ENCODE measurements at places on chromosomes 6 and 20. TPM values are rescaled to one million over a fixed set of nuclear protein-coding genes. Genes with fewer than 3 reads are reported as not detected.

GRCh38 chr20:17491488-17491887 is 39.7 kb downstream of the BFSP1 start:
- no peak for DNase-seq
- H3K27me3 ChIP-seq: no peaks in the 10 kb centered on the region
- H3K4me1 ChIP-seq: no peaks in the 10 kb centered on the region
- H3K27ac ChIP-seq: no peak overlapping the region
- H3K36me3 ChIP-seq: no peaks in the 10 kb centered on the region

GRCh38 chr6:105493736-105494135 is 90.9 kb upstream of the PREP start:
- H3K27me3 ChIP-seq: no peaks in the 10 kb centered on the region
- H3K36me3 ChIP-seq: no peaks in the 10 kb centered on the region
- no peak for DNase-seq
- no peaks in the 10 kb centered on the region for H3K4me1 ChIP-seq
- no peak overlapping the region for H3K27ac ChIP-seq

PDYN gene
- total RNA-seq: not detected

- no peaks in the 10 kb centered on the region for H3K27me3 ChIP-seq
- no peaks in the 10 kb centered on the region for H3K4me1 ChIP-seq
- H3K27ac ChIP-seq: no peak overlapping the region
- no peaks in the 10 kb centered on the region for H3K36me3 ChIP-seq
- DNase-seq: no peak
Observed at GRCh38 chr6:117818449-117818848, 88.6 kb upstream of the SLC35F1 start.

DNA sequence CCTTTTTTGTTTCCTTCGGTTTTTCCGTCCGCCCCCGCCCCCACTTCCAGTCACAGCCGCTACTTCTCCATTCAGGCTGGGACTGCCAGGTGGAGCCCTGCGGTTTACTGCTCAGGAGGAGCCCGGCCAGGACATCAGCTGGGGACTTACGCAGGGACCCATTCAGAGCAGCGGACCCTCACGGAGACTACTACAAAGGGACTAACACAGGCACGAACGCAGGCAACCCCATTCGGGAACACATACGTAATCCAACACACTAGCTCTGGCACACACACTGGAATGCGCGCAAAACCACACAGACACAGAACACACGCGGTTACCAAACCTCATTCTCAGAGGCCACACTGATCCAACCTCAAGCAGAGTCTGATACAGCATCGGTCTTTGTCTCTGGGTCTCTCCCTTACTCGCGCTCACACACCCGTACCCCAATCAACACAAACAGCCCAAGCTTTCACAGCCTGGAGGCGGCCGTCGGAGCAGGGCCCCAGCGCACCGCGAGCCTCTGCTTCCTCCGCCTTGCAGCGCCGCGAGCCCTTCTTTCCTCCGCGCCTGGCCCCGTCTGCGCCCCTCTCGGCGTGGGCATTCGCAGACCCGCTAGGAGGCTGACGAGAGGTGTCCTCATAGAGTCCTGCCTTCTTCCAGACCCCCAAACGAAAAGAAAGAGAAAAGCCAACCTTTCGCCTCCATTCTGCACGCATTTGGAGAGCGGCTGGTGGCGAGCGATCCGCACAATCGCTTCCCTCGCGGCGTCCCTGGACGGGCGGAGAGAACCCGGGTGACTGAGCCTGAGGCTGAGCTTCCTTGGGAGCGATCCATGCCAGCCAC is 1.1 kb upstream of the SLC32A1 start:
- H3K27ac ChIP-seq: no peak overlapping the region
- H3K27me3 ChIP-seq: peaks cover 53% of the 10 kb centered on the region
- no peak for DNase-seq
- H3K4me3 ChIP-seq: no peak overlapping the region
- no peaks in the 10 kb centered on the region for H3K36me3 ChIP-seq
- no peaks in the 10 kb centered on the region for H3K4me1 ChIP-seq

DNA sequence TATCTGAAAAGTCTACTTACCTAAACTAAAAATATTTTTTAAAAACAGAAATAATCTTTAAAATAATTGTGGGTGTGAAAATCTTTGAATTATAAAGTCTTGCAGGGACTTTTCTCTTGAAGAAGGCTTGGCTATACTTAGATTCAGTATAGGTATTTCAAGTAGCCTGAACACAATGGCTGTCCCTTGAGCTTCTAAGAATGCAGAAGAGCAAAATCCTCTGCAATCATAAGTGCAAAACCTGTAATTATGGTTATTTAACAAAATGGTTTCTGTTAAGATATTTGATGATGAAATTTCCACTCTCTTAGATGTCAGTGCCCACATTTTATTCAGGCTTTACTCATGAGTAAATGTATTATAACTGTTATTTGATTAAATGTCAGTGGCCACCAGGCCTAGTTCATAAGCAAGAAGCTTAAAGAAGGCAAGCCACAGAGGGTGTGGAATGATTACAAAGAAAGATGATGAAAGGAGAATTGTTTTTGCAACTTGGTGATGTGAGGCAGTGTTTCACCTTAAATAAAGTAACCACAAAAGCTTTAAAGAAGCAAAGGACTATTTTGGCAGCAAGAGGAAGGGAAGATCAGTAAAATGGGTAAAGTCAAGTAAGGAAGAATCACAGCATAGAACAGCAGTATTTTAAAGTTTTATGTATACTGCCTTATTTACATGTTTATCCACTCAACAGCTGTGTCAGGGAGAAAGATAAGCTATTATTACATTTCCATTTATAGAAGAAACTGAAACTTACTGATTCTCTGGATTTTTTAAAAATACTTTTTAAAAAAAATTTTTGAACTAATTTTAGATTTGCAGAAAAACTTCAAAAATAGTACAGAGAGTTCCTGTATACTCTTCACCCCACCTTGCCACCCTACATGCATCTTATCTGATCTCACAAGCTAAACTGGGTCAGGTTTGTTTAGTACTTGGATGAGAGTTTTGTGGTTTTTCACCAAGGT is 351.2 kb upstream of the RUNX2 start:
- no peaks in the 10 kb centered on the region for H3K4me1 ChIP-seq
- no peak for DNase-seq
- no peaks in the 10 kb centered on the region for H3K27me3 ChIP-seq

- H3K4me3 ChIP-seq: peak overlapping the region; percentile 73
- H3K27ac ChIP-seq: peak overlapping the region; percentile 86
- no peaks in the 10 kb centered on the region for H3K36me3 ChIP-seq
- no peaks in the 10 kb centered on the region for H3K4me1 ChIP-seq
- H3K27me3 ChIP-seq: no peaks in the 10 kb centered on the region
- peak; percentile 11 for DNase-seq
Observed at GRCh38 chr6:146543940-146544615, 445 bp downstream of the RAB32 start.

DNA sequence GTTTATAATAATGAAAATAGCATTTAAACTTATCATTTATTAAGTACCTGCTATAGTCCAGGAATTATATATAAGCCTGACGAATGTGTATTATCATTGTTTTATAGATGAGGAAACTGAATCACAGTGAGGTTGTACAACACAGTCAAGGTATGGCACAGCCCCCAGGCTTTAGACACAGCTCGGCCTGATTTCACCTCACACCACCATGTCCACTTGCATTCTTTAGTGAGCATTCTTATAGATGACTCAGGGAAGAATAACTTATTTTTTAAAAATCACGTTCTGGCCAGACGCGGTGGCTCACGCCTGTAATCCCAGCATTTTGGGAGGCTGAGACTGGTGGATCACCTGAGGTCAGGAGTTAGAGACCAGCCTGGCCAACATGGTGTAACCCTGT is 289.0 kb downstream of the SYNE1 start:
- H3K4me1 ChIP-seq: no peaks in the 10 kb centered on the region
- DNase-seq: no peak
- H3K36me3 ChIP-seq: no peaks in the 10 kb centered on the region

VNN1 gene
- total RNA-seq: 0.34 TPM

DNA sequence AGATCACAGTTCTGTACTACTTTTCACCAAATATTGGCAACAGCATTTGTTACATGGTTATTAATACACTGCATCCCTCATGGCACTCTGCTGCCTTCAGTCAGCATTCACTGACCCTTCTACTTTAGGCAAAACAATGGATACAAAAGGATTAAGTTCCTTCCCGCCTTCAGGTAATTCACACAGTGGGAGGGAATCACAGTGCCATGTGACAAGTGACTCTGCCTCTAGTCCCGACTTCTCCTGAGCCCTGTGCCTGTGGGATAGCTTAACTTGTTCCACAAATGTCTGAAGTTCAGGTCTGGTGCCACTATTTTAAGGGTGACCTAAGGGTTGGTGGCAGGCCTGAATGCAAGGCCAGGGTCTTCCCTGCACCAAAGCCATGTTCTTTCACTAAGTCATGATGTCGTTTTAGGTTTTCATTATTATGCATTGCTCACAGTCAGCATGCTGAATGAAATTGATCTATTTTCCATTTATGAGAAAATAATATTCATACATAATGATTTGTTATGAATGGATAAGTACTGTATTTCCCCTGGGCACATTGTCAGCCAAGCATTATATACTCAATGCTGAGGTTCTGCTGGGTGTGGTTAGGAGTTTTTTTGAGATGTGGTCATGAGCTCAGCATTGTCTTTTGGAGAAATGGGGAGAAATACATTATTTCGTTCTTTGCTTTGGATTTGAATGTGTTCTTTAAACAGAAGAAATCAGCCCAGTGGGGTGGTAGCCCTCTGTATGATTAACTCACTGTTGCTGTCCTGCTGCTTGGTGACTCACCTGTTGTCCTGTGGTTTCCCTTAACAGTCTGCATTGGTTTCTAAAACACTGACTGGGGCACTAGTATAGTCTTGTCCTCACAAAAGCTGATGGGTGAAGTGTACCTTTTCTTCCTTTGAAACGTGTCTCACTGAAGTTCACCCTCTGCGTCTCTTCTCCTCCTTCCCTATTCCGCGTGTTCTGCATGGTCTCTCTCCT is 66.4 kb downstream of the AFDN start:
- no peaks in the 10 kb centered on the region for H3K27me3 ChIP-seq
- no peaks in the 10 kb centered on the region for H3K36me3 ChIP-seq
- no peak for DNase-seq
- H3K4me1 ChIP-seq: no peaks in the 10 kb centered on the region
- no peak overlapping the region for H3K27ac ChIP-seq

DNA sequence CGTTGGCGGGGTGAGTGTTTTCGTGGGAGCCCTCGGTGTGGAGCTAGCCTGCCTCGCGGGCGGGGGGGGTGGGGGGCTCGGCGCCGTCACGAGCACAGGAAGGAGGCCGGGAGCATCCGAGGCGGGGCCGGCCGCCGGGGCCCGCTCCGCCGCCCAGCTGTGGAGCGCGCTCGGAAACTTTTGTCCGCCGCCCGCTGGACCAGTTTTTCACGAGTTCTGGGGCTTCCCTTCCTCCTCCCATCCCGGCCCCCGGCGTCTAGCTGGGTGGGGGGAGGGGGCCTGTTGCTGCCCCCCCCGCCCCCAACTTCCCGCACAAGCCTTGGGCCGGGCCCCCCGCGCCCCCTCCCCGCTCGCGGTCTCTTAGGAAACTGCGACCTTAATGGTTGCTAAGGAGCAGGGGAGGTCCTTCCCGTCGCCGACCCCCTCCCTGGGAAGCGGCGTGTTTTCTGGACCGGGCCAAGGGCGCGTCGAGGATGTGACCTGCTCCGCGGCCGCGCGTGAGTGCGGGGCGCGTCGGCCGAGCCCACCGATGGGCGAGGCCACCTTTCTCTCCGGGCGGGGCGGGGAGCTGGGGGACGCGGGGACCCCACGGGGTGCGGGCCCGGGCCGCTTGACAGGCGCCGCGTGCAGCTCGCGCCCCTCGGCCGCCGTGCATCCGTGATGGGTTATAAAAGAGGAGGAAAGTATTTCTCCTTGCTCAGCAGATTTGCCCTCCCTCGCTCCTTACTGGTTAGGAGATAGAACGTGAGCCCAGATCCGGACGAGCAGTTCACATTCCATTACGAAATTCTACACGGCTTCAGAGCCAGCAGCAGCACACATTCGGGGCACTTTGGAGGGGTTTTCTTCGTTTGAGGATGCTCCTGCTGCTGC is 1.4 kb downstream of the RREB1 start:
- no peaks in the 10 kb centered on the region for H3K36me3 ChIP-seq
- H3K4me1 ChIP-seq: no peaks in the 10 kb centered on the region
- peak overlapping the region; percentile 97 for H3K27ac ChIP-seq
- H3K4me3 ChIP-seq: peak overlapping the region; percentile 88
- DNase-seq: peak; percentile 72

- peak overlapping the region; percentile 51 for H3K27ac ChIP-seq
- no peaks in the 10 kb centered on the region for H3K36me3 ChIP-seq
- H3K4me3 ChIP-seq: no peak overlapping the region
- H3K27me3 ChIP-seq: no peaks in the 10 kb centered on the region
Observed at GRCh38 chr20:49579874-49580812, 12.2 kb upstream of the PTGIS start.
